ENCODE measurements at places on chromosomes 16 and 17.
A peak's percentile ranks its signal among the peaks of the same experiment; 100 is the strongest.

DNA sequence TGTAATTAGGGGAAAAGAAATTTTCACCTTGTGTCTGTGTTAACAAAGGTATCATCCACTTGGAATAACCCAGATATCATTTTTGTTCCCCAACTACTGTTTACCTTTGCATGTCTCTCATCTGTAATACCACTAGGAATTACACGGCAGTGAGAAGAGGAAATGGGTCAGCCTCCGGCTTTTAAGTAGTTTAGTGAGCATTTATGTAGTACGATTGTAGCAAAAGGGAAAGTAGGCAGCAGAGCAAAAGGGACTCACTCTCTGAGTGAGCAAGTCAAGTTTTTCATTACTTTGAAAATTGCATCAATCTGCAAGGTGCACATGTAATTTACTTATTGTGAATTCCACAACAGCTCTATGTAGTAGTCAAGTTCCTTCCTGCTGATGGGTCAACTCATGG is 11.2 kb downstream of the PHF12 start:
- DNase-seq, result no peak

DNA sequence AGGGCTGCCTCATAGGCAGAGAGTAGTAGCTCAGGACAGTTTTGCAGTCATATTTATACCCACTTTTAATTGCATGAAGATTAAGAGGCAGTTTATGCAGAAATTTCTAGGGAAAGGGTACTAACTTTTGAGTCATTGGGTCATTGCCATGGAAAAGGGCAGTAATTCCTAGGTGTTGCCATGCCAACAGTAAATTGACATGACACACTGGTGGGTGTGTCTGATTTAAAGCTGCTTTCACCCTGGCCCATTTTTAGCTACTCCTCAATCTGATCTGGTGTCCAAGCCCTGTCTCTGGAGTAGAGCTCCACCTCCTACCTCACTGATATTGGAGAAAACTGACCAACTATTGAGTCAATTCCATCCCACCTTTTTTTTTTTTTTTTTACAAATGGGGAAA is 161.5 kb upstream of the ZKSCAN2 start:
- no peak for DNase-seq

DNA sequence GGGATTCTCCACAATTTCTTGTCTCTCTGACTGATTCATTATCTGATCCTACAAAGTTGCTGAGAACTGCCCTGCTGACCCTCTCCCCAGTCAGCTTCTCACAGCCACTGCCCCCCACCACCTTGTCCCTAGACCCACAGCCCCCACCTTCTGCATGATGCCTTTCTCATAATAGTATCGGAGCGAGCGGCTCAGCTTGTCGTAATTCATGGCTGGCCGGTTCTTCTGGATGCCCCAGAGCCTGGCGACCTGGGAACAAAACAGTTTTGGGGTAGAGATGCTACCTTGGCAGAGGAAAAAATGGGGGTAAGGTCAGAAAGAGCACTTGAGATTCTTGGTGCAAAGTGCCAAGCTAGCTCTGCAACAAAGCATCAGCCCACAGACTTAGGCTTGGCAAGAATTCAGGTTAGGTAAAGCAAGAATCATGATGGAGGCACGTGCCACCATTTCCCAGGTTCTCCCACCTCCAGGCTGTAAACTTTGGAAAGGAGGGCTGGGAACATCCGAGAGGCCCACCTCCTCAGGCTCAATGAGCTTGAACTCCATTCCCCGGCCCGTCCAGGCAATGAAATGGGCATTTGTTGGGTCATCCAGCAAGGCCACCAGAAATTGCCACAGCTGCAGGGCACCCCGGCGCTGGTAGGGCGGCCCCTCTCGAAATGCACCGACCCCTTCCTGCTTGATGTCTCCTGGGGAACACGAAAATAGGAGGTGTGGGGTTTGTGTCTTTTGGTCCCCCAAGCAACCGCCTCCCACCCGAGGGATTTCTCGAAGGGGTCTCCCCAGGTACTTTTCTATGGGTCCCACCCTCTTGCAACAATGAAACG is 16.9 kb downstream of the ETV4 start:
- DNase-seq, result no peak

DNA sequence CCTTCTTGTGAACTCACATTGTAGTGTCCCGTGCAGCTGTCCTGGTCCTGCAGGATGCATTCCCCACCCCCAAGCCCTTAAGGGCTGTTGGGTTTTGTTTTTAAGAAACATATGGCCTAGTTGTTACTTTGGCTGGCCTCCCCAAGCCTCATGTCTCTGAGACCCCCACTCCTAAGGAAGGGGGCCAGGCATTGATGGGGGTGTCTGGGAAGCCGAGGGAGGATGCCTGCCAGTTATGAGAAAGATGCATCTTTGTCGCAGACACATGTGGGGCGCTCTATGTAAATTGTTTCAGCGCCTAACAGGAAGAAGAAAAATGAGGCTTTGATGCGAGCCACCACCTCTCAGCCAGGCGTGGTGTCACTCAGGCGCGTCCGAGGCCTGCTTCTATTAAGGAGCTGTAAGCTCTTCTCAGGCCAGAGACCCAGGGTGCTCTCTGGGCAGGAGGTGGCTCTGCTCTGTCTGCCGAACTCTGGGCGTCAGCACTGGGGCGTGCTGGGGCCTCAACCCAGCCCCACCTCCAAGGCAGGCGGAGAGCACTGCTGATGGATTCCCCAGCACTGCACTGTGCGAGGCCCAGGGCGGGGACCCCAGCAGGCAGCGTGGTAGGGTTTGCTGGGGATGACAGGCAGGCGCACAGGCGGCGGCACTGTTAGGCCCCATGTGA is 70.6 kb downstream of the SREBF1 start:
- DNase-seq, result no peak

DNA sequence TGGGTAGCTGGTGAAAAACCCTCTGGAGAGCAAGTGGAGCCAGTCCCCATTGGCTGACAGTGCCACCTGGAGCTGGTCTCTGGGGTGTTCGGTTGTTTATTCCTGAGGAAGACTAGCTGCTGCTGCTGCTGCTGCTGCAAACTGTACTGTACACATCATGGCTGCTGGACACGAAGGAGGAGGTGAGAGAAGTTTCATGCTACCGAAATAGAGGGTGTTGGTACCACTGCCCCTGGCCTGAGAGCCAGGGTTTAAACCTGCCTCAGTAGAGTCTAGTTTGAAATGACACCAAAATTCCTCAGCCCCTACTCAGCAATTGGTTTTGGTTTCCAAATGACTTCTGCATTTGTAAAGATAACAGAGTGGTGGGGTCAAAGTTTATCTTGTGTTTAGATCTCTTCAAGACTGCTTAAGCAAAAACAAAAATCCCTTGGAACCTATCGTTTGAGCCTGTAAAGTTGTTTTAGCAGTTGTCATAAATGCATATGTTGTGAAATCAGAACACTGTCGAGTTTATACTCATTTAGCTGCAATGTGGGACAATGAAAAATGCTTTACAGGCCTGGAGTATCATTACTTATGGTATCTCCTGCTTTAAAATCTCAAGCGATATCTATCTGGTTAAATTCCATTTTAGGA is 40.8 kb downstream of the CYB5B start:
- no peak for DNase-seq

GRCh38 chr16:62665269-62665668 is 629.0 kb upstream of the CDH8 start:
- DNase-seq, result no peak

DNA sequence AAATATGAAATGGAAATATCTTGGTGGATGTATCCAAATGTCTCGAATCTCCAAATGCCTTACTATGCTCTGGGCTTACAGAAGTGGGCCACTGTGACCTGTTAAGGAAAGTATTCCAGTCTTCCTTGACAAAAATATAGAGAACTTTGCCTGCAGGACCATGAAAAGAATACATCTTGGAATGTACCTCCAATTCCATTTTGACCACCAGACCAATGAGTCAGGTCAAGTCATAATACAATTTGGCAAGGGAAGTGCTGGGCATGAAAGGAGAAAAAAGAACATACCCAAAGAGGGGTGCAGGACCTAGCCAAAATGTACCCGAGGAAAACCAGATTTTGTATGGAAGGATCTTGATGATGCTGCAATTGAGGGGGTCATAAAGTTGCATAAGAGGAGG is 1153.7 kb upstream of the GOT2 start:
- no peak for DNase-seq

DNA sequence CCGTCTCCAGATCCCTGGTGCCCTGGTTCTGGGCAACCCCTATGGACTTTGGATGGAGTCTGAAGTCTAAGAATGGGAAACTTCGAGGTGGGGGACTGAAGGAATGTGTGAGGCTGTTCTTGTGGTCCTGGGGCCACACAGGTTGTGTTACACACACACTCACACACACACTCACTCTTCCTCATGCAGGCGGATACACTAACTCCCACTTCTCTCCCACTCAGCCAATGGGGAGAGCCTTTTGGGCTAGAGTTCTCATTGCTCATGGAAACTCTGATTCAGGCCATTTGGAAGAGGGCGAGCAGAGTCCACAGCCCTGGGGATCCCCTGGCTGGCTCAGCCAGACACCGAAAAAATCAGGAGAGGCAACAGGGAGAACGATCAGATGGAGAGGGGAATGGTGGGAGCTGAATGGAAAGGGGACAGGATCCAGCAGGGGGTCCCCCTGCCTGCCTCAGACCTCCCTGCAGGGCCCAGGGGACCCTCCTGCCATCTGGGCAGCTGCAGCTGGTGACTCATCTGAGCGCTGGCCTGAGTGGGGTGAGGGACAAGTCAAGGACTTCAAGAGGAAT is 9.1 kb downstream of the IGFBP4 start:
- no peak for DNase-seq

- no peak for DNase-seq
Measured at GRCh38 chr16:1075546-1075945, 3.0 kb downstream of the SSTR5 start.

DNA sequence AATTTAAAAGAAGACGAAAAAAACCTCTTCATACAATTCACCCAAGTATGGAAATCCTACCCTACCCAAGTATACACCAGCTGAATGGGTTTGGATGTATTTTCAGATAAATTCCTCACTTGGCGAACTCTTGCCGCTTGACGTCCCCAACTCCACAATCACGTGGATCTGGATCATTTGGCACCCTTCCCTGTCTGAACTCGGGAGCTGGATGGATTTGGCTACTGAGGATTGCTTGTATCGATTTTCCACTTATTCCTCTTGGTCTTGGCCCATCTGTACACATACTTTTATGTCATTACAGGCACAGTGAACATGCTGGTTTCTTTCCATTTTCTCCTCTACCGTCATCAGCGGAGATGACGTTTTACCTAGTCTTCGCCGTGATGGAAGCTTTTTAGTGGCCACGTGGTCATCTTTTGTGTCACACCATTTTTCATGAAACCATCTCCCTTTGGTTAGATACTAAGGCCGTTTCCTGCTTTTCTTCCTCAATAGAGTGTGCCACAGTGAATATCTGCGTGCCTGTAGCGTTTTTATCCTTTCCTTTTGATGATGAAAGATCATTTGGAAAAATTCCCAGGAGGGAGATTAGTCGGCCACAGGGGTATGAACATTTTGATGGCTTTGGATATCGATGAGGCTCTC is 47.1 kb downstream of the CMIP start:
- DNase-seq, result no peak

DNA sequence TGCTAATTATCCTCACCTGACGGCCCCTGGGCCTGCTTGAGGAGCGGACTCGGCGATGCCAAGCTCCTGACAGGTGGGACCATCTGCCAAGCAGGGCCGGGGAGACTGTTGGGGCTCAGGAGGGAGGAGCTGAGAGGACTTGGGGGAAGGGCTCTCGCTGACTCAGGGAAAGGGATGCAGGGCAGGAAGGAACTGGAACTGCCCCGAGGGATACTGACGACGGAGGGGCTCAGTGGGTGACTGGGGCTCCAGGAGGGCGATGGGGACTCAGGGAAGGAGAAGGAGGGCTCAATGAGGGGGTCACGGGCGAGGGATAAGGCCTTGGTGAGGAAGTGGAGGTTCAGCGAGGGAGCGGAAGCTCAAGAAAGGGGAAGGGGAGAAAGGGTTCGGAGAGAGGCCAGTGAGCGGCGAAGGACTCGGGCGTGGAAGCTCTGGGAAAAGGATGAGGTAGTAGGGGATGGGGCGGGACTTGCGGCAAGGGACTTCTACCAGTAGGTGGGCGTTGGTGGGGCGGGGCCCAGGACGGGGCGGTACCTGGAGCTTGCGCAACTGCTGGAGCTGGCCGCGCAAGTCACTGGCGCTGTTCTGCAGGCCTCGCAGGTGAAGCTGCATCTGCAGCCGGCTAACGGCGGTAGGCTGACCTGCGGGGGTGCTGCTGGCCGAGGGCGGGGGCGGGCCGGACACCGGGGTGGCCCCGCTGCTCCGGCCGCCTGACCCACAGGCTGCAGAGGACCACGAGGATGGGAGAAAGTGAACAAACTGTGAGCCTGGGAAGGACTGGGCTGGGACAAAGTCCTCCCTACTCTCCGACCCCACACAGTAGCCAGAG is 46.5 kb downstream of the SRCIN1 start:
- DNase-seq, result no peak

GRCh38 chr16:89297156-89297874 is 79.8 kb downstream of the ZNF778 start:
- DNase-seq, result no peak

- DNase-seq, result no peak
Measured at GRCh38 chr17:81481815-81482505, 30.6 kb downstream of the ACTG1 start.

DNA sequence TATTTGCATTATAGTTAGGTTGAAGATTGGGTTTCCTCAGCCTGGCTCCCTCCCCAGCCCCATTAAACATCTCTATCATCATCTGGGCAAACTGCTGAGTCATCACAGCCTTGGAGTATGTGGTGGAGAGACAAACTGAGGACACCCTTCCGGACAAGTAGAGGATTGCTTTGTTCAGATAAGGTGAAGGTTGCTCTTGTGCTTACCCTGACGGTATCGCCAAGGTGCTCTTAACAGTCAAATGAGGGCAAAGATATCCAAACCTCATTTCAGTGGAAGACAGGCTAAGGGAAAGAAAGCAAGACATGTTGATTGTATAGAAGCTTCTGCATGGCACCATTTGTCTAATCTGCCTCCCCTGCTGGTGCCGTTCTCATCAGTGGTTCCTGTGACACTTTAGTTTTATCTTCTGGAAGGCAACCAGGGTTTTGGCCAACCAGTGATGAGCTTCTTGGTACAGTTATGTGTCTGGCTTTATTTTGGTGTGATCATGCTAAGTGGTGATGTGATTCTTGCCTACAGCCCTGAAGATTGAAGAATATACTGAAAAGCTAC is 56.9 kb upstream of the LGALS9 start:
- DNase-seq, result no peak

- DNase-seq, result peak; percentile 62
Measured at GRCh38 chr17:7483255-7484066, 705 bp upstream of the POLR2A start.

GRCh38 chr16:49454426-49455180 is 81.0 kb downstream of the C16orf78 start:
- no peak for DNase-seq

DNA sequence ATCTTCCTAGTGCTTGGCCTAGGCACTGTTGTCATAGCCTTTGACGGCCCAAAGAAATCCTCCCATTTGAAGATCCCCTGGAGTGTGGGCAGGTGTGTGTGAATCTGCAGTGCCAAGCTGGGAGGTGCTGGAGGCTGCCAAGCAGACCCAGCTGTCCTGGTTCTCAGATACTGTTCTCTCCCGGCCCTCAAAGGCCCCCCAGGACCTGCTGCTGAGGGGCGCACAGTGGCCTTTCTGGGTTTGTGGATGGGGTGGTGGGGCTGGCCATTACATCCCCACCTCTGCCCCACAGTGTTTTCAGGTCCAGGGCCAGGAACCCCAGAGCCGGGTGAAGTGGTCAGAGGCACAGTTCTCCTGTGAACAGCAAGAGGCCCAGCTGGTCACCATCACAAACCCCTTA is 60.5 kb downstream of the MRC2 start:
- DNase-seq, result no peak

GRCh38 chr17:80969030-80969673 is 22.5 kb upstream of the CHMP6 start:
- no peak for DNase-seq

GRCh38 chr17:4562015-4562969 is 1.9 kb upstream of the GGT6 start:
- no peak for DNase-seq

- DNase-seq, result no peak
Measured at GRCh38 chr17:73782641-73783381, 138.6 kb upstream of the SDK2 start.
